ENCODE measurements at places on chromosomes 6 and 20.
A peak's percentile ranks its signal among the peaks of the same experiment; 100 is the strongest.

GRCh38 chr20:33465481-33466302 lies 22.1 kb upstream of the SNTA1 start:
- no peak for DNase-seq

DNA sequence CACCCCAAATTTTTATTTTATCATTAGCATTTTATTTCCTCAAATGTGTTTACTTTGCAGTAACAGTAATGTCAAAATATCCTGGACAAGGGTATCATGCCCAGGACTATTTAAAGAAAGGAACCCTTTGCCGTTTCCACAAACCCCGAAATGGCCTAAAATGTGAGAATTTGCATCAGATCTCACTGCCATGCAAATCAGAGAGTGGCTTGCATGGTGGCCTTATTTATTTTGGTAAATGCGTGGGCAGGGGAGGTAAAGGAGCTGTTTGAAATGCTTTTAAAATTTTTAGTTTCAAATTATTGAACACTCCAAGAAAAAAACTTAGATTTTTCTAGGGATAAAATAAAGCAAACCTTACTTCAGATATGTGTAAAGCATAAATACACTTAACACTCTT lies 43.8 kb downstream of the ADAT2 start:
- DNase-seq: no peak

- no peak for DNase-seq
Measured at GRCh38 chr6:2307799-2308198, 62.4 kb upstream of the GMDS start.

DNA sequence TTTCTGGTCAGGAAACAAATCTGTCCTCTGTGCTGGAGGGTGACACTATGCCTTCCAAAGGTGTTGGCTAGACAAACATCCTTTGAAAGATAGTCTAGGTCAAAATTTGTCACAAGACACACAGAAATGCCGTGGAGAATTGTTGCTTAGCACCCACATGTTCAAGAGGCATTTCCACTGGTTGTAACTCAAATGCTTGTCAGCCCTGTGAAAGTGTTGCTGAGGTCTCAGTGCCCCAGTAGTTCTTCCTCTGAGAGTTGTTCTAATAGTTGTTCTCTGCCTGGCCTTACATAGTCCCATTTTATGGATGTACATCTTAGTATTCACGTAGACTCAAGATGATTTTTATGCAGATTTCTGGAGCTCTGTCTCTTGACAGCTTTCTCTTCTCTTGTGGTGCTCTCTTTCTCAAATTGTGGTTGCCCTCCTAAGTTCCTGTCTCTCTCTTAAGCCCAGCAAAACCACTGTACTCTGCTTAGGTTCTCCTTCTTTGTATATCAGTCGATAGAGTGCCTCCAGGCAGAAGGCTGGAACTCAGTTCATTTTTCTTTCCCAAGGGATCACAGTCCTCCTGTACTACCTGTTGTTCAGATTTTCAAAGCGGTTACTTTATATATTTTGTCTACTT lies 39.5 kb upstream of the REV3L start:
- DNase-seq: no peak

- DNase-seq: peak; percentile 70
Measured at GRCh38 chr20:59042151-59042795, at the start of gene PRELID3B. Gene PRELID3B (minus strand): TSS chr20:59042786. CDS start chr20:59042730, 56 bp downstream.

- no peak for DNase-seq
Measured at GRCh38 chr20:23142162-23143050, 56.3 kb upstream of the CD93 start.

- no peak for DNase-seq
Measured at GRCh38 chr6:78713564-78713963, 153.8 kb upstream of the IRAK1BP1 start.

- DNase-seq: no peak
Measured at GRCh38 chr6:155128977-155129376, 133.9 kb downstream of the TIAM2 start.

DNA sequence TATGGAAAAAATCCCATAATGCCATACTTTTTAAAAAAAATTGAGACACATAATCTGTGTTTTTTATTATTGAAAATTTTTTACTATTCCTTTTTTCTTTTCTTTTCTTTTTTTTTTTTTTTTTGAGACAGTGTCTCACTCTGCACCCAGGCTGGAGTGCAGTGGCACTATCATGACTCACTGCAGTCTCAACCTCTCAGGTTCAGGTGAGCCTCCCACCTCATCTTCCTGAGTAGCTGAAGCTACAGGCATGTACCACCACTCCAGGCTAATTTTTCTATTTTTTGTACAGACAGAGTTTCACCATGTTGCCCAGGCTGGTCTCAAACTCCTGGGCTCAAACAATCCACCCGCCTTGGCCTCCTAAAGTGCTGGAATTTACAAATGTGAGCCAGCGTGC lies 100.4 kb downstream of the AFG1L start:
- DNase-seq: no peak

- DNase-seq: no peak
Measured at GRCh38 chr20:13443690-13444089, 195.0 kb downstream of the TASP1 start.

GRCh38 chr20:61459705-61460104 lies 207.6 kb downstream of the CDH4 start:
- no peak for DNase-seq

DNA sequence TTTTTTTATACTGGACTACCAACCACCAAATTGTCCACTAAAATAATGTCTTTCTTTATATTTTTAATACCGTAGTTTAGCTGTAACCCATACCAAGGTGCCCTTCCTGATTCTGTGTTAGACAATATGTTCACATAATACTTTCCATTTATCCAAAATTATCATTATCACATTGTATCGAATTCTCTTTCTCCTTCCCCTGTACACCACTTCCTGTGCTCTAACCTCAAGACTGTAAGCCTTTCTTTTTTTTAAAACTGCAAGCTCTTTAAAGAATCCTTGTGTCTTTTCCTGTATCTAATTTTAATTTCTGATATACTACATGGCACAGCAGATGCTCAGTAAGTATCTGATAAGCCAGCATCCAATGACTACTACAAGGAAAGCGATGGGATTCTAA lies 917.5 kb downstream of the EYS start:
- no peak for DNase-seq

GRCh38 chr20:52490711-52491430 lies 299.3 kb upstream of the ZFP64 start:
- DNase-seq: no peak

GRCh38 chr20:53677447-53678314 lies 84.0 kb upstream of the ZNF217 start:
- peak; percentile 67 for DNase-seq

- no peak for DNase-seq
Measured at GRCh38 chr20:16930656-16931055, 182.5 kb downstream of the OTOR start.

DNA sequence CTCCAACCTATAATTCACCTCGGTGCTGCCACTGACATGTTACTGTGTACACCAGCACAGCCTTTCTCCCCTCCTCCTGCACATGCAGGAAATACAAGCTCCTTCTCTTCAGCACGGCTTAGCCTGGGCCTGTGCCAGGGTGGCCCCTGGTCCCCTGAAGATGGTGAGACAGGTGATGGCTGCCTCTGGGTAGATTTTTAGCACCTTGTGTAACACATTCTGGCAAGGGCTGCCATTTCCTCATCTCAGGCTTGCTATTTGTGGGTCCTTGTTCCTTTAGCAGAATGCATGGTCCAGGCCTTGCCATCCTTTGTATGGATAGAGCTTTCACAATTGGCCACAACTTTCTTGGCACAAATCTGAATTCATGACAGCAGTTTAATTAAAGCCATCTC lies 151.3 kb downstream of the CDC5L start:
- DNase-seq: no peak

DNA sequence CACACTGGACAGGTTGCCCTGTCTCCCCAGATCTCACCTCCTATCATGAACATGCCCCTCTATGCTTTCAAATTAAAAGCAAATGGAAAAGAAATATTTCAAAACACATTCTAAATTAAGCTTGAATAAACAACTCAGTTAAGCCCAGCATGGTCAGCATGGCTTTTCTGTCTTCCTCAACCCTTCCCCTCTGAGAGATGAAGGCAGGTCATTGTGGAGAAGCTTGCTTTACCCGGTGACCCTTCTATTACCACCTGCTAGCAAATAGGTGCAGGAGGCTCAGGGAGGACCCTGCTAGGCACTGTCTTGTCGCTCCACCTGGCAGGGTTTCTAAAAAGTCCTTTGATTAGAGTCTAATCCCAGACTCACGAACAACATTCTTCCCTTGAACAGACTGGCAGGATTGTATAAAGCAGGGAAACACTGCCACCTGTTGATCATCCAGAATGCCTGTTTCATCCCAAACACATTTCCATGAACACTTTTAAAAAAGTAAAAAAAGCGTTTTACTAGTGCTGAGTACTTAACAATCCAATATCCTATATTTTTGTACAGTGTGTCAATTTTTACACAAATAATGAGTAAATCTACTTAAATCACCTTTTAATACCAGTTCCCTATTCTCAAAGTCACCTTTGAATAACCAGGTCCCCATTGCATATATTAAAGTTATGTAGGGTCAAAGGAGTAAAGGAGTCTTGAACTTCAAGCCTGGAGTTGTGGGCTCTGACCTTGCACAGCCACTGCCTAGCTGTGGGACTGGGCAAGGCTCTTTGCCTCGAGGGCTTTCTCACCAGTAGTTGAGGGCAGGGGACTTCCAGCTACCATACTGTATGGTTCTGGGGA lies 75.5 kb downstream of the GPR6 start:
- peak; percentile 55 for DNase-seq

DNA sequence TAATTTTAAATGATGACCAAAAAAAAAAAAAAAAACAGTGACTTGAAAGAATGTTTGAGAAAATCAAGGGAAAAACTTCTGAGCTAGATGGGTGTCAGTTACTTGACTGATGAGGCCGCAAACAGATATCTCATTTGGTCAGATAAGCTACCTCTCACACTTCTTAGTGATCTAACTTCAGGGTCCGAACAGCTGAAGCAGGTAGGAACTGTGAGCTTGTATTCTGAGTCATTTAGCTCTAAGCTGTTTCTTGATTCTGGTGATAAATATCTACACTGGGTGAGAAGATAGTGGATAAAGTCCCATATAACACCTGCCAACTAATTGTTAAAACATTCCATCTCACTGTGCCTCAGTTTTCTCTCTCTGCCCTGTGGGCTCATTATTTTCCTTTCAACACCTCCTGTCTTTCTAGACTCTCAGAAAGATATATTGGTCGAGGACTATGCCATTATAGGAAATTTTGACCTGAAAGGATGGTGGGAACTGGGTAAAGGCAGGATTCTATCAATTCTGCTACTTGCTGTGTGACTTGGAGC lies 7.7 kb downstream of the KIF3B start:
- no peak for DNase-seq

GRCh38 chr6:1607516-1608221 lies 2.0 kb upstream of the FOXC1 start:
- no peak for DNase-seq

- DNase-seq: no peak
Measured at GRCh38 chr6:43274127-43274915, 23.7 kb upstream of the SLC22A7 start.

DNA sequence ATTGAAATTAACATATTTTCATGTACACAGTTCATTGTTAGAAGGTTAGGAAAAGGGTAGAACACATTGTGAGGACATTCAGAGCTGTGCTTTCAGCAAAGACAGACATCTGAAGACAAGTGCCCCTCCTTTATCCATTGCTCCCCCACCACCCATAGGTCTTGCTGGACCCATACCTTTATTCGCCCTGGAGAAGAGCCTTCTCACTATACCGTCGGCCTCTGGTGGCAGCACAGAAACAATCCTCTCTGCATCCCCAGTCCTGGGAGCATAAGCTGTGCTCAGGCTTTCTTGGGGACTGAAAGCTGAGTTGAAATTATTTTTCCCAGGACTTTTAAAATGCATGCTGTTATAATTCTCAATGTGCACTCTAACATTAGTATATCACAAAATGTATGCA lies 372.3 kb downstream of the EPHA7 start:
- DNase-seq: peak; percentile 4

DNA sequence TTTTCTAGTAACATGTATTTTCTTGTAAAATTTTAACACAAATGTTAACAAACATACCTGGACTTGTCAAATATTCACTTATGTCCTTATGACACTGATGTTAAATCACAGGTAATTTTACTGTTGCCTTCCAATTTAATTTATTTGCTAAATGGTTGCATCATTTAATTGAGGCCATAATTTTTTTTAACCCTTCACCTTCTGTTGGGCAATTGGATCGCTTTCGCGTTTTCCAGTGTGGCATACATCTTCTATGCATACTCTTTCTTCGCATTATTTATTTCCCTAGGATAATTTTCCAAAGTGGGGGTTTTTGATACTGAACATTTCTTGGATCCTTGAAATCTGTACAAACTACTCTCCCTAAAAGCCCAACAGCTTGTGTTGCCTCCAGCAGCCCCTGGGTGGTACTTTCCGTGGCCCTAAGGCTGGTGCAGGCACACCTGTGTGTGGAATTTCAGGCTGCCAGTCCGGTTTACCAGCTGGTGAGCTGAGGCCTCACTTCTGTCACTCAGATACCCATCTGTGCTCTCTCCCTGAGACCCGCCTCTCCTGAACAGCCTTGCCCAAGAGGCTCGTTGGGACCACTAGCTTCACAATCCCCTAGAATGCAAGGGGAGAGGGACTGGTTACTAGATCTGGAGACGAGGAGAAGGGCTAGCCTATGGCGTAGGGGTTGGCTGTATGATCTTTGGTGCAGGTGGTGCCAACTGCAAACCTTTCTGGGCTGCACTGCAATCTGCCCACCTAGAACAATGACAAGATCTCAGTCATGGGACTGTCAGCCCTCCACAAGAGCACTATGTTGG lies 11.2 kb upstream of the C20orf144 start:
- peak; percentile 91 for DNase-seq
